HCEC 1CT (cell line): ENCODE measurements at places on chromosomes 6 and 20.
A peak's percentile ranks its signal among the peaks of the same experiment; 100 is the strongest.

DNA sequence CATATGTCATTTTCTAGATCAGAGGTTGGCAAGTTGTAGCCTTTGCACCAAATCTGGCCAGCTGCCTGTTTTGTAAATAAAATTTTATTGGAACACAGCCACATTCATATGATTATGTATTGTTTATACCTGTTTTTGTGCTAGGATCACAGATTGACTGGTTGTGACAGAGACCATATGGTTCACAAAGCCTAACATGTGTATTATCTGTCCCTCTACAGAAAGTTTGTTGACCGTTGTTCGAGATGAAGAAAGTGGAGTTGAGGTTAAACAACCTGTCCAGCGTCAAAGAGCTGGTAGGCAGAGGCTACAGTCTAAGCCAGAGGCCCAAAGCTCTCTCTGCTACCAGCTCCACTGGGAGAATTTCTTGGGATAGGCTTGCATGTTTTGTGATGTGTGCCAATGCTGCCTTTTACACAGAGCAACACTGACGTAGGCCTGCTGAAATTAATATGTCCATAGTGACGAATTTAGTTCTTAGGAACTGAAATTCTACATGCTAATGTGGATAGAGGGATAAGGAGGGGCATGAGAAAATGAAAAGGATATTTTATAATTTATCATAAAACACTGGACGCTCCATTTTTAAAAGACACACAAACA lies 11.7 kb upstream of the IGF2R start:
- DNase-seq: no peak

DNA sequence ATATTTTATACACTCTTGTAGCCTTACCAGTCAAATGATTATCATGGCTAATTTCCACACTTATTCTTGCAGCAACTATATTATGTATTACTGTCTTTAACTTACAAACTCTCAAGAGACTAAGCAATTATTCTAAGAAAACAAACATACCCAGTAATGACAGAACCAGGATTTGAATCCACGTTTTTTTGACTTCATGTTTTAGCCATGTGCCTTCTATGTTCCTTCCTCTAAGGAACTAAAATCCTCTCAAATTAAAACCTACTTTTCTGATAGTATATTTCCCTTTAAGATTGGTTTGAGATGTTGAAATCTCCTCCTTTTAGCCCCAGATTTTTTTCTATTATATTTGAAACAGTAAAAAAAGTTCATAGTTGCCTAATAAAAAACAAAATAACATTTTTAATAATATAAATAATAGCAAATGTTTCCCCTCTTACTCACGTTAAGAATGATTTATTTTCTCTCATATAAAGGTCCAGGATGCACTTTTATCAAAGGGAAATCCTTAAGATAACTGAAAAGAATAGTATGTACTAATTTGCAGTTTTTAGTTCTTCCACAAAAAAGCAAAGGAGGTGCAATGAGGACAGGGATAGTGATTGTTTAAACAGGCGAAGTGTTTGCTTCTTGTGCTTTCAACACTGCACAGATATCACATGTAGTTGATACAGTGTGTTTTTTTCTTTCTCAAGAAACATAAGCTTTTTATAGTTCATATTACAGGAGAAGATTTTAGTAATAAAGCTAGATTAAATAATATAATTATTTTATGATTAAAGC lies 54.0 kb downstream of the VTA1 start:
- DNase-seq: no peak

GRCh38 chr20:4585104-4585753 lies 136.5 kb upstream of the PRND start:
- peak; percentile 87 for DNase-seq

DNA sequence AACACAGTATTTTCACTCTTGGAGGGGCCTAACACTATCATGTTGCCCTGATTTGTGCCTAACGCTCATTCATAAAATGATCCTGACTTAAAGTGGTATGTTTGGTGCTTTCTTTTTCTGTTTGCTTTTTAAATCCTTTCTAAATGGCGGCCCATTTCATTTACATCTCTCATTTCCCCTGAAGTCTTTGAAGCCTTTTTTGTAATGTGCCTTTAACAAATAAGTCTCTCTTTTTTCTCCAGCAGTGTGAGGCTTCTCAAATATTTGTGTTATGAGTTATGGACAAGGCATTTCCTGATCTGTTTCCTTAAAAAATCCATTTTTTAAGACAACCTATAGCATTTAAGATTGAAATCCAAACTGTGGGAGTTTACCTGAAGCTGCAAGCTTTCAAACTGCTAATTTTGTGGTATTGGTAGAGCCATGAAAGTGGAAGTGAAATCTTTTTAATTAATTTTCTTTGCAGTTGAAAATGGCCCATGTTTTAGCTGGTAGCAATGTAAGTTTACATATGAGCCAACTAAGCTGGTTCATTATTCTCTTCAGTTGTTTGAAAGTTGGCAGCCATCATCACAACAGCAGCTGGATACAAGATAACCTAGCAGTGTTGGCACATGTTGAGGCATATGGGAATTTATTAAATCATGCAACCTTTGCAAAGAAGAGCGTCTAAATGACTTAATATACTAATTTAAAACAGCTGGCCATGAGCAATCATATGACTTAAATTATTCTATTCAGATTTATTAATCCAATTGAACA lies 469.7 kb downstream of the CDKAL1 start:
- DNase-seq: peak; percentile 79

DNA sequence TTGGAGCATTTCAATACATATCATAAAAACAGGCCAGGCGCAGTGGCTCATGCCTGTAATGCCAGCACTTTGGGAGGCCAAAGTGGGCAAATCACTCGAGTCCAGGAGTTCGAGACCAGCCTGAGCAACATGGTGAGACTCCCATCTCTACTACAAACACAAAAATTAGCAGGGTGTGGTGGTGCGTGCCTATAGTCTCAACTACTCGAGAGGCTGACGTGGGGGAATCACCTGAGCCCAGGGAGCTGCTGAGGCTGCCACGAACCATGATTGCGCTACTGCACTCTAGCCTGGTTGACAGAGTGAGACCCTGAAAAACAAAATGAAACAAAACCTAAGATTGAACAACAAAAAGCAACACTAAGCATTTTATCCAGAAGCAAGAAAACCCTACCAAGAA lies 47.2 kb downstream of the BACH2 start:
- no peak for DNase-seq

- no peak for DNase-seq
These were observed 35.8 kb downstream of the PHIP start for GRCh38 chr6:79042088-79042798.

DNA sequence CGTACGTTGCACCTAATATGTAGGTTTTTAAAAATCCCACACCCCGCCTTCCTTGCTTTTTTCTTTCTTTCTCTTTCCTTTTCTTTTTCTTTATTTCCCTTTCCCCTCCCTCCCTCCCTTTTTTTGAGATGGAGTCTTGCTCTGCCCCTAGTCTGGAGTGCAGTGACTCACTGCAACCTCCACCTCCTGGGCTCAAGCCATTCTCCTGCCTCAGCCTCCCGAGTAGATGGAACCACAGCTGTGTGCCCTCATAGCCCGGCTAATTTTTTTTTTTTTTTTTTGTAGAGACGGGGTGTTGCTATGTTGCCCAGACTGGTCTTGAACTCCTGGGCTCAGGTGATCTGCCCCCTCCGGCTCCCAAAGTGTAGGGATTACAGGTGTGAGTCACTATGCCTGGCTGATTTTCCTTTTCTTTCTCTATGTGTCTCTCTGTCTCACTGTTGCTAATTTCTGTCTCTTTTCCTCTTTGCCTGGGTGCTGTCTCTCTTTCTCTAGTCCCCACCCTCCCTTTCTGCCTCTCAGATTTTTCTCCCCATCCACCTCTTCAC lies 61.2 kb downstream of the SRC start:
- DNase-seq: no peak
